ENCODE measurements at places on chromosomes 2 and 18.

DNA sequence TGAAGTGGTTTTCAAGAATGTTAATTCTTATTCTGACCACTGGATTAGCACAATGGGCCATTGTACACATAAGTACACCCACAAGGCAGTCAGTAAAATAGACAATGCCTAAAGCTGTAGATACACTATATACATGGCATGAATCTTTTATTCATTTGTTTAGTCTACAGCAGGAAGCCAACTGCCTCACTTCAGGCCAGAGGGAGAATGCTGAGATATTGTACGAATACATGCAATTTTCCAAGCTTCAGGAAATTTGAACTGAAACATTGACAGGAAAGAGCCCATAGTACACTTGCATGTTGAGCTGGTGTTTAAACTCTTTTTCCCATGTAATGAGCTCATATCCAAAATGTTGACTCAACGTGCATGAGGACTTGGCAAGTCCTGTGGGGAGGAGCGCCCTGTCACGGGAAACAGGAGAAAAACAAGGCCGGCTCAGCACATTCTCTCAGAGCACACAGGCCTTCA lies 111.6 kb upstream of the CYP1B1 start:
- no peak for DNase-seq
- H3K4me1 ChIP-seq: peaks cover 17% of the 10 kb centered on the region
- no peaks in the 10 kb centered on the region for H3K27me3 ChIP-seq
- no peaks in the 10 kb centered on the region for H3K36me3 ChIP-seq

DNA sequence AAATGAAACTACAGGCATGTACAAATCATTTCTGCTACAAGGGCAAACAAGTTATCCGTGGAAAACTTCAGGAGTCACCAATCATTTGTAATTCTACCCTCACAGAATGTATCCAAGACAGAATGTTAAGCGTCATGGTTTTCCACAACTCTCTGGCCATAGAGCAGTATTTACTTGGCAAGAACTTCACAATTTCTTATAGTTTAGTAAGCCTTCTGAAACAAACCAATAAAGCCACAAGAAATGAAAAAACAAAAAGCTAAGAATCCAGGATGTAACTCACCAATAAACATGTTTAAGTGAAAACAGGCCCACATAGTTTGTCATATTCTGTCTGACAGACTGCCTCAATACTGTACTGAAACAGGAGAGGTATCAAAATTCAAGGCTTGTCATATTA lies 70.3 kb downstream of the LNPK start:
- DNase-seq: no peak
- H3K4me1 ChIP-seq: peaks cover 18% of the 10 kb centered on the region
- H3K27me3 ChIP-seq: no peaks in the 10 kb centered on the region
- H3K4me3 ChIP-seq: no peak overlapping the region
- peaks cover 8% of the 10 kb centered on the region for H3K36me3 ChIP-seq

DNA sequence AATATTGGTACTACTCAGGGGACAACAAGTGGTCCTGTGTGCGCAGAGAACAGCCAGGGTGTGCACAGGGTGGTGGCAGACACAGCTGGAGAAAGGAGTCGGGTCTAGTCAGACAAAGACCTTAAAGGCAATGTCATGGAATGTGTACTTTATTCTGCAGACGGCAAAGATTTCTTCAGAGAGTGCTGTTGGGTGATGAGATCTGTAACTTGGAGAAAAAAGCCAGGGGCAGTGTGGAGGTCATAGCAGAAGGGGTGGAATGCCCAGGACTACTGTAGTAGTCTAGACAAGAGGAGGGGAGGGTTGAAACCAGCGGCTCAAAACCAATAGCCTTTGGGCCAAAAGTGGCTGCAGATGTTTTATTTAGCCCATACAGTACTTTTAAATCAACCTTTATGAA lies 121.3 kb upstream of the ZFP36L2 start:
- no peaks in the 10 kb centered on the region for H3K4me1 ChIP-seq
- H3K27ac ChIP-seq: no peak overlapping the region
- H3K27me3 ChIP-seq: no peaks in the 10 kb centered on the region
- no peaks in the 10 kb centered on the region for H3K36me3 ChIP-seq

GRCh38 chr2:240989451-240990265 lies 8.8 kb upstream of the SNED1 start:
- no peaks in the 10 kb centered on the region for H3K27me3 ChIP-seq
- peaks cover 27% of the 10 kb centered on the region for H3K4me1 ChIP-seq
- peak; percentile 57 for DNase-seq
- no peak overlapping the region for H3K27ac ChIP-seq
- H3K36me3 ChIP-seq: no peaks in the 10 kb centered on the region
- H3K4me3 ChIP-seq: no peak overlapping the region

- H3K4me1 ChIP-seq: peaks cover 34% of the 10 kb centered on the region
- no peak overlapping the region for H3K27ac ChIP-seq
- no peak overlapping the region for H3K4me3 ChIP-seq
- DNase-seq: no peak
Observed at GRCh38 chr2:1591461-1591770, 152.9 kb downstream of the PXDN start.

GRCh38 chr18:57579934-57580333 lies 6.6 kb downstream of the FECH start:
- H3K27me3 ChIP-seq: no peaks in the 10 kb centered on the region
- H3K4me1 ChIP-seq: peaks cover 9% of the 10 kb centered on the region
- no peak overlapping the region for H3K27ac ChIP-seq
- peaks cover 31% of the 10 kb centered on the region for H3K36me3 ChIP-seq

DNA sequence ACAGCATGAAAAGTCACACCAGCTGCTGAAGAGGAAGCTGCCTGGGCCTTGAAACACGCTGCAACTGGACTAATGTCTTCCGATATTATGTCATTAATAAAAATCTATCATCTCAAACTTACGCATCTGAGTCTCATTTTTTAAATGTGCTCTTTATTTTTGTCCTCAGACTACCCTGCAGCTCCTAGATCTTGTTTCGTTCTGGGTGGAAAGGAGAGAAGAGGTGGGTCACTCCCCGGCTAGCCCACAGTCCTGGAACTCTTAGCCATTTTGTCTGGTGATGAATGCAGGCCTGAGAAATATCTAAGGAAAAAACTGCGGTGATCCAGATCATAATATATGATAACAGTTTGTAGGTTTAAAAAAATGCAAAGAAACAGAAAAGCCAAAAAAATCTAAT lies 73.3 kb downstream of the TXNL1 start:
- H3K4me3 ChIP-seq: no peak overlapping the region
- 0 out of 2 replicates have a peak, but pooled peaks cover 10% of the 10 kb centered on the region for H3K4me1 ChIP-seq
- DNase-seq: no peak
- H3K36me3 ChIP-seq: no peaks in the 10 kb centered on the region
